ENCODE measurements at places on chromosomes 11 and 22. TPM values are rescaled to one million over a fixed set of nuclear protein-coding genes. Genes with fewer than 3 reads are reported as not detected.

- no peaks in the 10 kb centered on the region for H3K36me3 ChIP-seq
These were observed 17.3 kb downstream of the TEAD1 start for GRCh38 chr11:12691473-12691872.

FAM111B gene
- total RNA-seq = not detected

DNA sequence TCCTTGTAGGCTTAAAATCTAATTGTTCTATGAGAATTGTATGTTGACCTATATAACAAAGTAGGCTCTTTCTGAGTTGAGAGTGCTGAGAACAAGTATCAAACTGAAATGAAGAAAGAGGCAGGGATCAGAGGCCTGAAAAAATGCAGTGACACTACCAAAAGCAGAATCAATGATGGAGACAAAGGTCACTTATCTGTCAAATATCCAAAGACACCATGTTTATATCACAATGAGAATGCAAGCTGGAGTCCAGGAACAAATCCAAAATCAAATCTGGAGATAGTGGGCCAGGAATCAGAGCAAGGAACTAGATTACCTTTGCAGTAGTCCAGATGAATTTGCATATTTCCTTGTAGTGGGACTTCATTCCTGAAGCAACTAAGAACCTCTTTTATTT is 377.7 kb downstream of the DLG2 start:
- no peaks in the 10 kb centered on the region for H3K27me3 ChIP-seq
- no peak overlapping the region for H3K27ac ChIP-seq
- H3K4me1 ChIP-seq = no peaks in the 10 kb centered on the region
- DNase-seq = no peak
- no peaks in the 10 kb centered on the region for H3K36me3 ChIP-seq

TRPC6 gene
- total RNA-seq = 13.0 TPM

TRIM29 gene
- total RNA-seq = 9.1 TPM

DNA sequence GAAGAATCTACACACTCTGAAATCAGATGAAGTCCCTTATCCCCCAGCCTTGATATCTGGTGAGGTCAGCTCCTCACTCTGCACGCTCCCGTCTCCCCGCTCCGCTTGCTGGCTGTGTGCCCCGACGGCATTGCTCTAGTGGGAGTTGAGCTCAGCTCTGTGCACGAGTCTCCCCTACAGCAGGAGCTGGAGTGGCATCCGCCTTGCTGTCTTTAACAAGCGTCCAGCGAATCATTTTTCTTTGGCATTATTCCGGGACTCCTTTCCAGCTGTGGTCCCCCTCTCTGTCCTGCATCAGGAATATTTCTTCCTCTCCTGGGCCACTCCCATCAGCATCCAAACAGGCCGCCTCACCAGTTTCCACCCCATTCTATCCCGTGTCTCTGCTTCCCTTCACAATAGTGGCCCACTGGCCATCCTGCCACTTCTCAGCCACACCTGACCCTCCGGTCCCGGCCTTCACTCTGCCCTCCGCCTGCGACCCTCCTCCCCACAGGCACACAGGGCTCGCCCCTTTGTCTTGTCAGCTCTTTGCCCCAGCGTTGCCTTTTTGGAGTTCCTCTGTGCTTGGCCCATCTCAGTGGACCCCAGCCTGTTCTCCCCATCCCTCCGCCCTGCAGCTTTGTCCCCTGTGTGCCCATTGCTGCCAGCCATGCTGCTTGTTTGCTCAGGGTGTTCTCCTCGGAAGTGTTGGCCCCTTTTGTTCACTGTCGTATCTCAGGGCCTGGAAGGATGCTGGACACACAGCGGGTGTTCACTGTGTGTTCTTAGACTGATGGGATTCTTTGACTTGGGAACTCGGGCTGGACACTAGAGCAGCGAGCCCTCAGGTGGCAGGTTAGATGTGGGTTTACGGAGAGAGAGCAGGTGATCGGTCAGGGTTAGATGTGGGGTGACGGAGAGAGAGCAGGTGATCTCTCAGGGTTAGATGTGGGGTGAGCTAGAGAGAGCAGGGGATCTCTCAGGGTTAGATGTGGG is 441.8 kb downstream of the TBC1D22A start:
- H3K27me3 ChIP-seq = no peaks in the 10 kb centered on the region
- no peak overlapping the region for H3K27ac ChIP-seq
- no peaks in the 10 kb centered on the region for H3K36me3 ChIP-seq
- H3K4me3 ChIP-seq = no peak overlapping the region

DNA sequence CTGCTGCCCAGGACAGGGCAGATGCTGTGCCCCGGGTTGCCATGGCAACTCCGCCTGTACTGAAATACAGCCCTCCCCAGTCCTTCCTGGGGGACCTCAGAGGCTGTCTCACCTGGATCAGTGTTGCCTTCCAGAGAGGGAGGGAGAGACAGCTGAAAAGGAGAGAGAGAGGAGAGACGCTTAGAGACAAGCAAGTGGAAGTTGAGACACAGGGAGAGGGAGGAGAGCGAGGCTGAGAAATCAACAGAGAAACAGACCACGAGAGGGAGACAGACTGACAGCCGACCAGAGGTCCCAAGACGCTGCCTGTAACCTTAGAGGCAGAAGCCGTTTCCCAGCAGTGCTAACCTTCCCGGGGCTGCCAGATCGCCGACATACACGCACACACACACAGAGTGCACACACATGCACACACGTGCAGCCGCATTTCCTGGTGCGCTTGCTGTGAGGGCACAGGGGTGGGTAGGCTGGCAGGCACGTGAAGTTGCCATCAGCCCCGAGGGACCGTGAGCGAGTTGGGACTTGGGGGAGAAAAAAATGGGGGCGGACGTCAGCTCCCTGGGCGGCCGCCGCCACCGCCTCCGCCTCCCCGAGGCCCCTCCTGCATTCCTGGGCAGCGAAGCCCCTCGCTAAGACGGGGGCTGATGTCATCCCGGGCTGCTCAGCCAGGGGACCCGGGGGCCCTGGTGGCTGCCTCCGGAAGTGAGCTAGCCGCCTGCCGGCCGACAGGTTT is 88.6 kb upstream of the CRYBB3 start:
- peaks cover 50% of the 10 kb centered on the region for H3K4me1 ChIP-seq
- peak; percentile 79 for DNase-seq
- H3K27ac ChIP-seq = peak overlapping the region; percentile 79
- H3K36me3 ChIP-seq = no peaks in the 10 kb centered on the region

DNA sequence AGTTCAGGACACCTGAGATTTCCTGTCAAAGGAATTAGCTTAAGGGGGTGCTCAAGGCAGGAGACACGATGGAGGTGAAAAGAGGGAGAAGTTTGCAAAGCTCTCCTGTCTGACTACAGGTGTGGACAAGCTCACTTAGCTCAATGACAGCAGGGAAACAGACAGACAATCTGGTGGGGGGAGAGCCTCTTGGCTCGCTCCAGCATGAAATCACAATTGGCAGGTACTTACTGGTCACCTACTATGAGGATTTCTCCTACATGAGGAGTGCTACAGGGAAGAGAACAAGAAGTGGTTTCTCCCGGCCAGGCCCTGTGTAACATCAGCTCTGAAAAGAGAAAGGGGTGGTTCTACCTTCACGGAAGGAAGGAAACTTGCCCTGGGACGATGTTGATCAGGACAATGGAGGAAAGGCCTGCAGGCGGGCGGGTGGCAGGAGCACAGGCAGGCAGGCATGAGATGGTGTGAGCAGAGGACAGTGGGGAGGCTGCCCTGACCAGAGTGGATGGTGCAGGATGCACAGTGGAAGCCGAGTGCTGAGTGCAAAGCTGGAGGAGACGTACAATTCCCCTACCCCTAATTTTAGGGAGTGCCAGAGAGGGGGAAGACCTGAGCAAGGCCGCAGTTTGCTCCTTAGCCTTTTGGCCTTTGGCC is 57.9 kb upstream of the CRTAM start:
- H3K36me3 ChIP-seq = no peaks in the 10 kb centered on the region
- no peak overlapping the region for H3K4me3 ChIP-seq
- H3K4me1 ChIP-seq = peaks cover 8% of the 10 kb centered on the region
- no peaks in the 10 kb centered on the region for H3K27me3 ChIP-seq

WNT11 gene
- total RNA-seq = 9.4 TPM

PRR5 gene
- 20.9 TPM for total RNA-seq

DNA sequence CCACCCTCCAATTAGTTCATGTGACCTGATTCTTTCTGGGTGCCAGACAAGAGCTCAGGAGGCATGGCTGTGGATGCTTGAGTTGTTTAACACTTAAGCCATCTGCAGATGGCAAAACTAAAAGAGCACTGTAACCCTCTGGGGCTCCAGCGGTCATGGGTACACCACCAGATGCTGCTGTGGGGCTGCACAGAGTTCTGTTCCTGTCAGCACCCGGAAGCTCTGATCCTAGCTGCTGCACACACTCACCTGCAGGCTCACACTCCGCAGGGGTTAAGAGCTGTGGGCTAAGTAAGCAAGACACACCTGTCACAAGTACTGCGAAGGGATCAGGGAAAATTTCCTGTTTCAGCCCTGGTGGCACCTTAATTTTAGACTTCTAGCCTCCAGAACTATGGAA is 307.8 kb downstream of the C11orf87 start:
- DNase-seq = peak; percentile 29
- H3K4me1 ChIP-seq = no peaks in the 10 kb centered on the region
- no peak overlapping the region for H3K4me3 ChIP-seq
- H3K27ac ChIP-seq = no peak overlapping the region

GRCh38 chr11:2525941-2526807 is 81.4 kb downstream of the KCNQ1 start:
- H3K4me3 ChIP-seq = no peak overlapping the region
- H3K27me3 ChIP-seq = no peaks in the 10 kb centered on the region
- H3K4me1 ChIP-seq = peaks cover 9% of the 10 kb centered on the region
- H3K36me3 ChIP-seq = no peaks in the 10 kb centered on the region

SCGB1A1 gene
- total RNA-seq = 1,522 TPM

DNA sequence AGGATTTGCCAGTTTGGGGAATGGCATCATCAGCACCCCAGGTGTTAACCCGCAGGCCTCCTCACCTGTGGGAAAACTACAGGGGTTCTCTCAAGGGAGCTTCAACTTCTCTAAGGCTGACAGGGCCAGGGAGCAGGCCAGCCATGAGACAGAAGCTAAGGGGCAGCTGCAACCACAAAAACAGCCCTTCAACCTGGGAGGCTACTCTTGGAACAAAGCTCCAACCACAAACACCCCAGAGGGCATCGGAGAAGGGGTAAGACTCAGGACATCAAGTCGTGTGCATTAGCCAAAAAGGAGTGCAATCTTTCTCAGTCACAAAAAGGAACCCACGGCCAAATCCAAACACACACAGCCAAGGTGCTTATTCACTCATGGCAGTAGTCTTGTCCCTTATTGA is 103.0 kb downstream of the PLEKHA7 start:
- DNase-seq = no peak
- no peaks in the 10 kb centered on the region for H3K36me3 ChIP-seq
- no peak overlapping the region for H3K27ac ChIP-seq
- no peak overlapping the region for H3K4me3 ChIP-seq

MB gene
- total RNA-seq = 0.46 TPM

- H3K27me3 ChIP-seq = no peaks in the 10 kb centered on the region
- no peak for DNase-seq
- no peaks in the 10 kb centered on the region for H3K4me1 ChIP-seq
These were observed 40.6 kb upstream of the RCN1 start for GRCh38 chr11:32050264-32050663.

NXPE2 gene
- total RNA-seq = not detected

LIF gene
- total RNA-seq = 0.89 TPM

DNA sequence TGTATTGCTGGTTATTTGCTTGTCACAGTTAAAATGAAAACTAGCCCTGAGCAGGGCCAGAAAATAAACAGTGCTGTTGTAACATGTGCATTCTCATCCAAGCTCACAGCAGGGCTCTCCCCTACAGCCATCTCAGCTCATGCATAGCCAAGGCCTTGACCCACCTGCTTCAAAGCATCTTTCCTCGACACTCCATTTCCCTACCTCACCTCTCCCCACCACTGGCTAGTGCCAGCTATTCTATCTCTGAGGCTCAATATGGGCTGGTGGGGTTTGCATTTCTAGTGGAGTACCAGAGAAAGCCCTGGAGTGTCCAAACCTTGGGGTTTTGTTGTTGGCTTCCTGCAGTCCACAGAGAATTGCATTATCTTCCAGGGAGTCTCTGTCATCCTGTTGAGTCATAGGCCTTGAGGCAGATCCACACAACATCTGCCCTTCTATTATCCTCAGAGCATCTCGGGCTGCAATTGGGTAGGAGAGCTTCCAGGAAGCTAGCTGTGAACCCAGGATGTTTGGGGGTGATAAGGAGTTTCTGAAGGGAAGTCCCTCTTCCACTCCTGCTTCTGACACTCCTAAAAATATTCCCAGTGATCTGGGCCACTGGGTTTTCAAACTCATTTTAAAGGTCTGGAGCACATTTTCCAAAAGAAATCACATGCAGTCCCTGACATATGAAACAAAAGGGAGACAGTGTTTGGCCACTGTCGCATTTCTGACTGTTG is 36.1 kb upstream of the AMOTL1 start:
- peaks cover 15% of the 10 kb centered on the region for H3K4me1 ChIP-seq
- H3K27ac ChIP-seq = peak overlapping the region; percentile 77
- H3K27me3 ChIP-seq = no peaks in the 10 kb centered on the region

C11orf87 gene
- 0.13 TPM for total RNA-seq

- peak overlapping the region; percentile 45 for H3K27ac ChIP-seq
- peaks cover 50% of the 10 kb centered on the region for H3K36me3 ChIP-seq
- no peak overlapping the region for H3K4me3 ChIP-seq
- H3K27me3 ChIP-seq = no peaks in the 10 kb centered on the region
- DNase-seq = no peak
These were observed 27.2 kb downstream of the RPL27A start for GRCh38 chr11:8709777-8710176.

APOBEC3F gene
- total RNA-seq = 7.0 TPM

OR5P2 gene
- total RNA-seq = 1.6 TPM

DNA sequence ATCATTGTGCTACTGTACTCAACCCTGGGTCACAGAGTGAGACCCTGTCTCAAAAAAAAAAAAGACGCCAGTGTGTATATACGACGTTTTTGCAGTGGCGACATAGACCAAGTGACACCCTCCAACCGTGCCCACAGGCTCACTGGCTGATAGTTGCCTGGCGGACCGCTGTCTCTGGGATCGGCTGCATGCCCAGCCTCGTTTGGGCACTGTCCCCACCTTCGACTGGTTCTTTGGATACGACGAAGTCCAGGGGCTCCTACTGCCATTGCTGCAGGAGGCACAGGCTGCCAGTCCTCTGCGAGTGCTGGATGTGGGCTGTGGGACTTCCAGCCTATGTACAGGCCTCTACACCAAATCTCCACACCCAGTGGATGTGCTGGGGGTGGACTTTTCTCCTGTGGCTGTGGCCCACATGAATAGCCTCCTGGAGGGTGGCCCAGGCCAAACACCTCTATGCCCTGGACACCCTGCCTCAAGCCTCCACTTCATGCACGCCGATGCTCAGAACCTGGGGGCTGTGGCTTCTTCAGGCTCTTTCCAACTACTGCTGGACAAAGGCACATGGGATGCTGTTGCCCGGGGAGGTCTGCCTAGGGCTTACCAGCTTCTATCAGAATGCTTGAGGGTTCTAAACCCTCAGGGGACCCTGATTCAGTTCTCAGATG is 1.3 kb downstream of the CSKMT start:
- peak overlapping the region; percentile 77 for H3K27ac ChIP-seq
- H3K4me1 ChIP-seq = peaks cover 31% of the 10 kb centered on the region
- peak overlapping the region; percentile 60 for H3K4me3 ChIP-seq
- H3K36me3 ChIP-seq = peaks cover 15% of the 10 kb centered on the region

GRCh38 chr11:29773656-29774264 is 243.1 kb downstream of the KCNA4 start:
- H3K4me3 ChIP-seq = no peak overlapping the region
- H3K36me3 ChIP-seq = no peaks in the 10 kb centered on the region
- H3K27me3 ChIP-seq = no peaks in the 10 kb centered on the region

All from upper lobe of left lung (tissue), 6 donors.